ENCODE measurements at places on chromosomes 4 and X.

DNA sequence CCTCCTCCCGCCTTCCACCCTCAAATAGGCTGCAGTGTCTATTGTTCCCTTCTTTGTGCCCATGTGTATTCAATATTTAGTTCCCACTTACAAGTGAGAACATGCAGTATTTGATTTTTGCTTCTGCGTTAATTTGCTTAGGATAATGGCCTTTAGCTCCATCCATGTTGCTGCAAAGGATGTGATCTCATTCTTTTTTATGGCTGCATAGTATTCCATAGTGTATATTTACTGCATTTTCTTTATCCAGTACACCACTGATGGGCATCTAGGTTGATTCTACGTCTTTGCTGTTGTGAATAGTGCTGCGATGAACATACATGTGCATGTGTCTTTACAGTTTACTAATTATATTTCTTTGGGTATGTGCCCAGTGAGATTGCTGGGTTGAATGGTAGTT lies 51.6 kb upstream of the TMPRSS11B start:
- DNase-seq = no peak

GRCh38 chrX:10615931-10616774 lies 4.2 kb downstream of the MID1 start:
- peak; percentile 63 for DNase-seq

DNA sequence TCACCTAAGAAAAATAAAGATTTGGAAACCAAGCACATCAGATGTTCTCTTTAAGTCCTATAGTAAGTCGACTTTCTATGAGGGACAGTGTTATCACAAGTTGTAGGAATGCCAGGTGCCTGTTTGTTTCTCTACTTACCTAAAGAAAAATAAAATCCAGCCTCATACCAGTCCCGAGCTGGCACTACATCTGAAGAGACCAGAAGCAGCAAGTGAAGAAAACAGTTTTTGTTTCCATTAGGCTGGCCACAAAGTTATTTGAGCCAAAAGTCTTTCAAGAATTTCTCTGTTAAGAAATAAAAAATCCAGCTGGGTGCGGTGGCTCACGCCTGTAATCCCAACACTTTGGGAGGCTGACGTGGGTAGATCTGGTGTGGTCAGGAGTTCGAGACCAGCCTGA lies 10.8 kb upstream of the PPARGC1A start:
- DNase-seq = no peak

- no peak for DNase-seq
Measured at GRCh38 chr4:138039010-138039409, 203.1 kb downstream of the SLC7A11 start.

DNA sequence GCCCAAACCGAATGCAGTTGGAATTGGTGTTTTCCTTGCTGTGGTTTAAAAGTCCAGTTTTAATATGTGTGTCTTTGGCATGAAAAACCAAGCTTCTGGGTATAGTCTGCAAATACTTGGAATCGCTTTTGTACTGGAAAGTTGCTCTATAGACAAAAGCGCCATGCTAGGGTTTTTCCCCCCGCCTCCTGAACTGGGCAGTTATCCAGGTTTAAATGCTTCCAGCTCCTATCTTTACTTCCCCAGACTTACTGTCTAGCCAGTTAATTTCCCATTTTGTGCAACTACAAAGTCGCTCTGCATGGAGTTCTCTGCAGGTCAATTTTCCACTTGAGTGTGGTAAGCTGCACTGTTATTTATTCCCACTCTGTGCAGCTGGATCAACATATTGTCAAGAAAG lies 2.7 kb downstream of the RASL11B start:
- peak; percentile 28 for DNase-seq

- DNase-seq = peak; percentile 88
Measured at GRCh38 chr4:186606591-186606992, 51.2 kb upstream of the MTNR1A start.

- DNase-seq = peak; percentile 3
Measured at GRCh38 chr4:122930862-122931261, 8.5 kb upstream of the NUDT6 start.

- peak; percentile 54 for DNase-seq
Measured at GRCh38 chrX:67725471-67725870, 181.7 kb downstream of the AR start.

GRCh38 chr4:174062831-174063230 lies 220.6 kb downstream of the FBXO8 start:
- DNase-seq = no peak

GRCh38 chr4:185437809-185438208 lies 12.0 kb upstream of the UFSP2 start:
- no peak for DNase-seq

GRCh38 chr4:163878336-163879121 lies 384.0 kb downstream of the TMA16 start:
- no peak for DNase-seq

GRCh38 chr4:169756971-169757574 lies 671 bp downstream of the HPF1 start:
- DNase-seq = no peak

DNA sequence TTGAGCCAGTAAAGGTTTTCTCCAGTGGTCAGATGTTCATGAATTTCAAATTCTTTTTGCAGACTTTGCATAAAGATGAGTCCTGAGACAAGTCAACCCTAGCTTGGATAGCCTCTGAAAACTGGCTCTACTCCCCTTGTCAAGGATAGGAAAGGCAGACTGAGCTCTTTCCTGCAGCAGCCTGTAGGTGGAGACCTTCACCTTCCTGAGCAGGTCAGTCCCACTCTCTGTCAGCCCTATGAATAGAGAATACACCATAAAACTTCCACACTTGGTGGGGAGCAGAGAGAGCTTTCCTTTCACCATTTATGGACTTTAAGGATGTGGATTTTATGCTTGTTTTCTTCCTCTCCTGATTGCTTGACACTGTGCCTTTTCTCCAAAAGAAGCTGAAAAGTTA lies 41.9 kb downstream of the PCDH19 start:
- DNase-seq = no peak

DNA sequence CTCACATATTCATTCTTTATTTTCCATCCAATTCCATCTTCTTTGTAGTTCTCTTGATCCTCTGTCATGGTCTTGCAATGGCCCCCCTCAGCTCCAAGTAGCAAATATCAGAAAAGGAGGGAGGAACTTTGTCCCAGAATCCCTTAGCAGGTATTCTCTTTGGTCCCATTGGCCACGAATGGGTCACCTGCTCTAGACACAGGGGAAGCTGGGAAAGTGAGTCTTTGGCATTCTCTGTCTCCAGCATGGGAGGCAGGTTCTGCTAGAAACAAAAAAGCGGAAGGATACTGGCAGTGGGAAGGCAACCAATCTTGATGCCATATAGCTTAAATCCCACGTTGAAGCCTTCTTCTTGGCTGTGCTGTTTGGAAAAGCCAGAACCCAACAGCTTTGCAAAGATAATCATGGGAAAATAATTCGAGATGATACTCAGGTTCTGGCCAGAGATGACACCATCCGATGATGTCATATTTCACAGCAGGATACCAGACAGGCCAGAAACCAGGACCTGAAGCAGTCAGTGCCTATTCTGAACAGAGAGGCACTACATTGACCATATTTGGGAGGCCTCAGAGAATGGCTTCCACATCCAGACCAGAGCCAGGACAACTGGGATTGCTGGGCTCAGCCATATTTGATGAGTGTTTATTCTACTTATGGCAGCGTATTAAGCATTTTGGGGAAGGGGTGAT lies 110.4 kb upstream of the ATXN3L start:
- DNase-seq = no peak

- no peak for DNase-seq
Measured at GRCh38 chr4:8581094-8581861, 1.1 kb downstream of the GPR78 start.

DNA sequence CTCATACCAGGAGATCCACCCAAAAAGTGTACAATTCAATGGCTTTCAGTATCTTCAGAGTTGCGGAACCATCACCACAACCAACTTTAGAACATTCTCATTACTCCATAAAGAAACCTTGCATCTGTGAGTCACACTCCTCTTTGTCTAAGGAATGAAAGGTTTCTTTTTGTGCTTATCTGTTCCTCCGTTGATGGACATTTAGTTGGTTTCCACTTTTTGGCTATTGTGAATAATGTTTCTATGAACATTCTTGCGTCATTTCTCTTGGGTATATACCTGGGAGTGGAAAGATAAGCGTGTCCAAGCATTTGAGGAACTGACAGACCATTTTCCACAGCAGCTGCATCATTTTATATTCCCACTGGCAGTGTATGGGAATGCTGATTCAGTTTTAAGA lies 10.6 kb downstream of the FAM184B start:
- peak; percentile 14 for DNase-seq

GRCh38 chr4:76896614-76897535 lies 1.1 kb downstream of the SOWAHB start:
- DNase-seq = no peak

DNA sequence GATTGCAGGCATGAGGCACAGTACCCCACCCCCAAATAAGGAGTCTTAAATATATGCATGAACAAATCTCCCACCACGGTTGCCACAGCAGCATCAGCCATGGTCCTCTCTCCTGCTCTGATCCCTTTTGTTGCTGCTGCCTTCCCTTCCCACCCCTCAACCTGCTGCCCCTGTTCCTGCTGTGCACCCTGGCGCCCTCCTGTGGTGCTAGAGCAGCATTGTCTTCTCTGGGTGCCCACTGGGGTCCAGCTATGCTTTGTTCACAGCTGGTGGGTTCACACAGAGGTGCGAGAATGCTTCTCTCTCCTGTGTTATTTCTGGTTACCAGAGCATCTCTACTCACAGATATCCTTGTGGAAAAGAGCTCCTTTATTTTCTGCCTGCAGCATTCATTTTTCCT lies 116.2 kb downstream of the GATB start:
- no peak for DNase-seq

GRCh38 chrX:49103637-49104036 lies 19.9 kb downstream of the GPKOW start:
- DNase-seq = peak; percentile 10

GRCh38 chr4:18389115-18389514 lies 367.6 kb upstream of the LCORL start:
- DNase-seq = no peak

DNA sequence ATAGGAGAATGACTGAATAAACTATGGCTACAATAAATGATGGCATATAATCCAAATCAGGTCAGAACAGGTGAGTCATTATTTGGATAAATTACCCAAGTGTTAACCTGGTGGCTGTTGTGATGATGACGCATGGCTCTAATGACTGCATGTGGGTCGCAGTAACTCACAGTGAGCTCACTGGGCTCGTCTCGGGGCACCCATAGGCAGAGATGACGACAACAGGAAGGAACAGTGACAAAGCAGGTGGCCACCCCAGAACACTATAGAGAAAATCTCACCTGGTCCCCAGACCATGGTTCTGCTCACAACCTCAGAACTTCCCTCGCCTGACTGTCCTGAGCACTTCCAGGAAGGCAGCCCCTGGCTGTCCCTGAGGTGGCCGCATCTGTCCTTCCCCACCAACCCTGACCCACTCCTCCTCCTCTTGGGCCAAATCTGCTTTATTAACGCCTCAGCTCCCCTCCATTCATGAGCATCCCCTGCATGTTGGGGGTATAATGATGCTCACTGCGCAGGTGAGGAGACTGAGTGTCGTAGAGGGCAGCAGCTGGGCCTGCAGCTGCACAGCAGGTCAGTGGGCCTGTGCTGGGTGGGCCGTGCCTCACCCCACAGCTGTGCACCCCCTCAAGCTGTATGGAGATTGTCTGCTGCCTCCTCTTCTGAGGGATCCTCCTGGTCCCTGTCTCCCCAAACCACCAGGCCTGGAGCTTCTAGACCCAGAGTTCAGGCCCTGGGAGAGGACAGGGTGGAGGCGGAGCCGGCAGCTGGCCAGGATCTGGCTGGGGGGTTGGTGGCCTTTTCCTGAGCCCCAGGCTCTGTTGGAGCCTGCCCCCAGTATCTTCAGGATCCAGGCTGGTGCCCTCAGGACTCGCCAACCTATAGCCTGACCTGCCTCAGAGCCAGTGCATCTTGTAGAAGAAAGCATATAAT lies 30.9 kb upstream of the FAM156A start:
- DNase-seq = no peak

DNA sequence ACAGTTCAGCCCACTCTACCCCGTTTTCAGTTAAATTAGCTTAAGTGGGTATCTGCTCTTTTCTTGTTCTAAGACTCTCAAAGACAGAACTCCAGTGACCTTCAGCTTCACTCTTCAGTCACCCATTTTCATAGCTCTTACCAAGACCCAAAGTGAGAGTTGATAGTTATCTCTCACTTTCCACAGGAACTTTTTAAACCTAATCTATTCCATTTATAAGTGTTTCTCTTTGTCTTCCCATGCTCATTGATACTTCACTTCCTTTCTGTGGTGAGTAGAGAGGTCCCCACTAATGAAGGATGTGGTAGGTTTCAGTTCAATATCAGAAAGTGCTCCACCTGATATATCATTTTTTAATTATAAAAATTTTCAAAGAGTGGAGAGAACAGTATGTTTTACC lies 33.4 kb downstream of the COX18 start:
- DNase-seq = no peak

- DNase-seq = no peak
Measured at GRCh38 chr4:176198316-176198903, 3.0 kb upstream of the SPATA4 start.

- DNase-seq = peak; percentile 58
Measured at GRCh38 chrX:109830704-109831206, 97.7 kb upstream of the ACSL4 start.

DNA sequence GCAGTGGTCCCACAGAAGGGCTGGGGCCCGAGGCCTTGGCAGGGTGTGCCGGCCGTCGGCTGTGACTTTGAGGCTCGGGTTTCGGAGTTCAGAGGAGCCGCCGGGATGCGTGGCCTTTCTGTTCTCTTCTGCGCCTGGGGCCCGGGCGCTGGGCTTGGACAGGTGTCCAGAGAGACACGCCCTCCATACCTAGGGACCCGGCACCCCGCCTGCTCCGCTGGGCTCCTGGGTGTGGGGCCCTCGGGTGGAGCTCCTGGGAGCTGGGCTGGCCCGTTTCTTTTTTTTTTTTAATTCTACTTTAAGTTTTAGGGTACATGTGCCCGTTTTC lies 11.3 kb downstream of the FGFRL1 start:
- DNase-seq = no peak

GRCh38 chr4:184824776-184825084 lies 1.0 kb downstream of the ACSL1 start:
- DNase-seq = no peak

- DNase-seq = no peak
Measured at GRCh38 chrX:26613956-26614355, 398.0 kb downstream of the MAGEB5 start.

GRCh38 chr4:146916479-146917076 lies 29.1 kb downstream of the TTC29 start:
- peak; percentile 28 for DNase-seq

DNA sequence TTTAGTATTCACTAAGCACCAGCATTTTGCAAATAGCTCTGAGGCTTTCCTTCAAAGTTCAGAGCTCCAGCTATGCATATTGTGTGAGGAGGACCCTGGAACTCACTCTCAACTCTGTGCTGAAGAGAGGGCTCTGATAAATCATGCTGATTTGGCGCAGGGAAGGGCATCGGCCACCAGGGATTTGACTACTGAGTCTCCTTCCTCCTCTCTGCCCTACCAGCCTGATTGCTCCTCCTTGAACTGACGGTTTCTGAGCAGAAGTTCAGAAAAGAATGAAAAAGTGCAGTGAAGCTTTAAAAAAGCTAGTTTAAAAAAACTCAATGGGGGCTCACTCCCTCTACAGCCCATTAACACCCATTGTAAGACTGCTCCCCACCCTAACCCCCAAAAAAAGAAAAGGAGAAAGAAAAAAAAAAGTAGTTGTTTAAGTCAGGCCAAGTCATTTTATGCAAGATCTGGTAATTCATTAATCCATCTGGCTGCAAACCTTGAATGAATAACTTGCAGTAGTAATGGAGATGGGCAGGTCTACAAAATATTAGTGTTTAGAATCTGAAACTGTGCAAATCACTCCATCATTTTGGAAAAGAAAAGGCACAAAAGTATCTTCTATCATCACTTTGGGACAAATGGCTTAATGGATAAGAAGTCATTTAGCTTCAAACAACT lies 13.3 kb downstream of the PPARGC1A start:
- no peak for DNase-seq

All from RPMI7951 (cell line).